ENCODE measurements at places on chromosomes 3 and 15.

DNA sequence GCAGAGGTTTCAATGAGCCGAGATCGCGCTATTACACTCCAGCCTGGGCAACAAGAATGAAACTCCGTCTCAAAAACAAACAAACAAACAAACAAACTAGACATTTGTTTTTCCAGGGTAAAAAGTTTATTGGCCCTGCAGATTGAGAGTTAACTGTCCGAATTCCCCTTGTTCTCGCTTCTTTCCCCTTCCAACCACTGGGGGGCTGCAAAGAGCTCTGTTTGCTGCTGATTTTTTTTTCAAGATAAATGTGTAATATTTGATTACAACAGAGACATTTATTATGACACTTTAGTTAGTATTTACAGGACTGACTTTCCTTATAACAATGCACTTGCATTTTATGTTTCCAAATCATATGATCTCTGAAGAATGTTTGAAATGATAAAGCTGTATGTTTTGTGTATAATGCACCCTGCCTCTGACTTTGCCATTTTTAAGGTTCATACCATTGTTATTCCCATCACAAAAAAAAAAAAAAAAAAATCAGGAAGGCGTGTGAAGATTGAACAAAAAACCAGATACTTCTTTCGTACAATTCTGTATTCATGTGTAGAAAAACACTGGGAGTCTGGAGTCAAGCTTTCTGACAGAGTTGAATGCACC, 2.8 kb downstream of the CLSTN2 start:
- H3K27ac ChIP-seq = no peak overlapping the region
- peak; percentile 81 for DNase-seq
- H3K4me3 ChIP-seq = no peak overlapping the region
- H3K4me1 ChIP-seq = peaks cover 27% of the 10 kb centered on the region
- no peaks in the 10 kb centered on the region for H3K36me3 ChIP-seq
- no peaks in the 10 kb centered on the region for H3K27me3 ChIP-seq

DNA sequence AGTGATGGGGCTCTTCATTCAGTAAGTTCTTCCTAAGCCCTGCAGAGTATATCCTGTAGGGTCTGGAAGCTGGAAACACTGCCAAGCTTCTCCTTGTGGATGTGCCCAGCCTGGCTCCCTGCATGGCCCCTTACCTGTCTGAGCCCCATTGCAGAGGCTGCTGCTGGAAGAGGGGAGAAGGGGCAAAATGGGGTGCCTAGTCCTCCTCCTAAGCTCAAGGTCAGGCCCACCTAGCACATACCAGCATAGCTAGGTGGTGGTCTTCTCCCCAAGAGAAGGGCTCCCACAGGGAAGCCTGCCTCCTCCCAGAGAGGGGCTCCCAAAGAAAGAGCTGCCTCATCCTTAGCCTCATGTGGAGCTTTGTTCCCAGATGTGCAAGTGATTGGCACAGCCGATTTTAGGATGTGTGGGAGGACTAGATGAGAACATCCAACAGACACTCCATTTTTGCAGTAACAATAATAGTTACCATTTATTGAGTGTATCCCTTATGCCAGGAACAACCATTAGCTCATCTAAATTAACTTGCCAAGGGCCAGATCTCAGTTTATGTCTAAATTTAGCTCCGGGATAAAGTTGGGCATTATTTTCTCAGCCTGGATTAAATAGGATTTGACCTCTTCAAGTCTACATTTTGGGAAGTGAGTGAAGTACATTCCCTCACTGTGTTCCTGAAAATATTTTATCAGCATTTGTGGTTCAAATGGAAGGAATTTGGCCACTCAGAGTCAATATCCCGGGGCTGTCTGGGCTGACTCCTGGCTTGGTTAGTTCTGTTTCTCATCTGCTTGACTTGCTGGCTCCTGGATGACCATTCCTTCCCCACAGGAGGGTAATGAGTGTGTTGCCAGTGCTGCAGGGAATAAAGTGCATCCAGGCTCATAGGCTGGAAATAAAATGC, 291.1 kb upstream of the ROPN1 start:
- H3K27me3 ChIP-seq = no peaks in the 10 kb centered on the region
- H3K36me3 ChIP-seq = no peaks in the 10 kb centered on the region
- peak overlapping the region; percentile 90 for H3K27ac ChIP-seq
- peak; percentile 88 for DNase-seq
- no peak overlapping the region for H3K4me3 ChIP-seq

- no peak for DNase-seq
- H3K4me3 ChIP-seq = no peak overlapping the region
- no peak overlapping the region for H3K27ac ChIP-seq
- H3K36me3 ChIP-seq = no peaks in the 10 kb centered on the region
- H3K4me1 ChIP-seq = no peaks in the 10 kb centered on the region
Measured at GRCh38 chr3:186124592-186124991, 15.7 kb upstream of the ETV5 start.

GRCh38 chr15:78394981-78395616, 42.9 kb upstream of the IREB2 start:
- peaks cover 11% of the 10 kb centered on the region for H3K4me1 ChIP-seq
- H3K36me3 ChIP-seq = no peaks in the 10 kb centered on the region
- DNase-seq = no peak
- H3K4me3 ChIP-seq = no peak overlapping the region
- no peak overlapping the region for H3K27ac ChIP-seq

GRCh38 chr15:100703671-100704070, 101.3 kb downstream of the ASB7 start:
- no peaks in the 10 kb centered on the region for H3K4me1 ChIP-seq
- no peak overlapping the region for H3K27ac ChIP-seq
- DNase-seq = no peak
- H3K27me3 ChIP-seq = no peaks in the 10 kb centered on the region

GRCh38 chr3:191238321-191238817, 39.3 kb downstream of the OSTN start:
- no peak for DNase-seq
- no peak overlapping the region for H3K27ac ChIP-seq
- no peaks in the 10 kb centered on the region for H3K36me3 ChIP-seq
- no peaks in the 10 kb centered on the region for H3K27me3 ChIP-seq
- H3K4me3 ChIP-seq = no peak overlapping the region

DNA sequence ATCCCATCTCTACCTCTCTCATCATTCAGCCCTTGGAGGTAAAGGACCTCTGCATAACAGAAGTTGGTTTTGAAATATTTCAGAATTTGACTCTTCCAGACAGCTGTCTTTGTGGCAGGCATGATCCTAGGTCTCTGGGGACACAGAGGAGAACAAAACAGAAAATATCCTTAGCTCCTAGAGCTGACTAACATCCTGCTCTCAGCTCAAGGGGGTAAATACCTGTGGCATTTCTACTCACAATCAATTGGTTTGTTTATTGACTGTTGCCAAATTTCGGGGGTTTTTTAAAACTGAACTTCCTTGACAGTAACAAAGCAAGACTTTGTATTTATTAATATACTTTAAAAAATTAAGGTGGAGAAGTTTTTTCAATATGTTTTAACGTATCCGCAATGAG, 78.8 kb downstream of the EOMES start:
- no peak overlapping the region for H3K4me3 ChIP-seq
- H3K36me3 ChIP-seq = no peaks in the 10 kb centered on the region
- H3K4me1 ChIP-seq = no peaks in the 10 kb centered on the region
- no peaks in the 10 kb centered on the region for H3K27me3 ChIP-seq
- no peak overlapping the region for H3K27ac ChIP-seq

DNA sequence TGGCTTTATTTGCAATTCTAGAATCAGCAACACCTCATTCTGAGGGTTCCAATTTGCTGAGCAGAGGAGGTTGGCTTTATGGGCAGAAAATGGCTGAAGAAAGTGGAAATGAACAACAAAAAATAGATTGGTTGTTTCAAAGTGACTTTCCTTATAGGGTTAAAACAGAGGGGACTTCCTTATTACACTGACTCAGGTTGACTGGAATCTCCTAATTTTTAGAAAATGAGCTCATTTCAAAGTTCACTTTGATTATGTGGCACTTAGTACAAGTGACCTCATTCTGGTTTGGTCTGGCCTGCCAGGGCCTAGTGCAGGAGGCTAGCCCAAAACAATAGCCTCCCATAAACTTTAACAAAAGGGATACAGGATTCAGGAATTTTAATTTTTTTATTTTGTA, 41.4 kb downstream of the NFKBIZ start:
- H3K27ac ChIP-seq = no peak overlapping the region
- DNase-seq = no peak
- H3K36me3 ChIP-seq = no peaks in the 10 kb centered on the region

DNA sequence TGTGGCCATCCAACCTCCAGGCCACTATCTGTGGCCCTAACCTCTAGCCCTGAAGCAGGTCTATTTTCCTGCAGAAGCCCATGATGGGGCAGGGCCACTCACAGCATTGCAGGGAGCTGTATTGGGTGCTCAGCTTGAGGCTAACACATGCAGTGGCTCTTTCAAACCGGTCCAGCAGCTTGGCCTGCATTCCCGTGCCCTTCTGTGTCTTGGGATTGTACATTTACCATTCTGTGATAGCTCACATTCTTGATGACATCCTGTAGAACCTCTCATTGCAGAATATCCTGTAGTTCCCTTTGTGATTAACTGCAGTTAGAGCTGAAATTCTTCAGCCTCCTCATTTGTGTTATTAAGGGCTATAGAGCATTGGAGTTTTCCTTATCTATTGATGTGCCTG, 60.8 kb upstream of the ANKRD34C start:
- H3K27me3 ChIP-seq = no peaks in the 10 kb centered on the region
- no peak for DNase-seq
- no peaks in the 10 kb centered on the region for H3K4me1 ChIP-seq
- H3K36me3 ChIP-seq = no peaks in the 10 kb centered on the region
- H3K27ac ChIP-seq = no peak overlapping the region

DNA sequence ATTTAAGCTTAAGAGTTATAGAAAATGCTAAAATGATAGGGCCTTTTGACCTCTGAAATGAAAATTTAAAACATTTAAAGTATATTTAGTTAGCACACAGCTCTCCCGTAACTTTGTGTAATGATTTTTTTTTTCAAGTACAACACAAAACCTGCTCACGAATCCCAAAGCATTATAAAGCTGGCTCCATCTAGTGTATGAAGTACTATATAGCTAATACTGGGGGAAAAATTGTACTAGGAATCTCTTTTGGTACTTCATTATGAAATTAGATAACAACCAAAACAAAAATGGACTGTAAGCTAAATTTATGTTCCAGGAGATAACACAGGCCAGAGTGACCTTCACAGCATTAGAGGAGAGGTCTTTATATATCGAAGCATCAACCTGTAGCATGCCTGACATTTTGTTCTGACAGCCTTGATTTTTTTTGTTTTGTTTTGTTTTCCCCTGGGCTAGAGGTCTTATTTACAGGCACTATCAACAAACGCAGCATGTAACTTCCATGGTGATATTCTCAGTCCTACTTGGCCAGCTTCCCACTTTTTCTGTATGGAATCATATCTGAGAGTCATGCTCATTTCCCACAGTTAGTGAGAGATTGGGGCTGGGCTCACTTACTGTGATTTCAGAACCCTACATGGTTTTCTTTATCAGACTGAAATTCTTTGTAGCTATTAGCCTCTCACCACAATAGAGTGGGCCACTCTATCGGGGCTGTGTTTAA, 116.3 kb downstream of the MITF start:
- H3K36me3 ChIP-seq = no peaks in the 10 kb centered on the region
- H3K27me3 ChIP-seq = no peaks in the 10 kb centered on the region
- H3K27ac ChIP-seq = peak overlapping the region; percentile 43
- DNase-seq = no peak
- H3K4me3 ChIP-seq = no peak overlapping the region

DNA sequence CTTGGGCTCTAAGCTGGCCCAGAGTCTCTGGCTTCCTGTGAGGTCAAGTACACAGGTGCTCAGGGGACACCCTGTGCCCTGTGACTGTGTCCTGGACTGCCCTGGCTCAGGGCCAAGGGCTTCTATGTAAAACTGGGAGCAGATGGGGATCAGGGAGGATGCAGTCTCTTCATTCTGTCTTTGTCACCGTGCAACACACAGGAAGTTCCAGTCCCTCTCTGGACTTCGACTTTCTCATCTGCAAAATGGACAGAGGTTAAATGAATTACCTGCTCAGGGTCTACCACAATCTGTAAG, 61.9 kb upstream of the TLE3 start:
- H3K27ac ChIP-seq = no peak overlapping the region
- peaks cover 48% of the 10 kb centered on the region for H3K4me1 ChIP-seq
- H3K27me3 ChIP-seq = no peaks in the 10 kb centered on the region
- DNase-seq = no peak

- H3K27me3 ChIP-seq = no peaks in the 10 kb centered on the region
- H3K4me1 ChIP-seq = peaks cover 17% of the 10 kb centered on the region
- DNase-seq = no peak
- H3K27ac ChIP-seq = no peak overlapping the region
- H3K36me3 ChIP-seq = no peaks in the 10 kb centered on the region
Measured at GRCh38 chr3:65888196-65888595, 150.5 kb downstream of the MAGI1 start.

DNA sequence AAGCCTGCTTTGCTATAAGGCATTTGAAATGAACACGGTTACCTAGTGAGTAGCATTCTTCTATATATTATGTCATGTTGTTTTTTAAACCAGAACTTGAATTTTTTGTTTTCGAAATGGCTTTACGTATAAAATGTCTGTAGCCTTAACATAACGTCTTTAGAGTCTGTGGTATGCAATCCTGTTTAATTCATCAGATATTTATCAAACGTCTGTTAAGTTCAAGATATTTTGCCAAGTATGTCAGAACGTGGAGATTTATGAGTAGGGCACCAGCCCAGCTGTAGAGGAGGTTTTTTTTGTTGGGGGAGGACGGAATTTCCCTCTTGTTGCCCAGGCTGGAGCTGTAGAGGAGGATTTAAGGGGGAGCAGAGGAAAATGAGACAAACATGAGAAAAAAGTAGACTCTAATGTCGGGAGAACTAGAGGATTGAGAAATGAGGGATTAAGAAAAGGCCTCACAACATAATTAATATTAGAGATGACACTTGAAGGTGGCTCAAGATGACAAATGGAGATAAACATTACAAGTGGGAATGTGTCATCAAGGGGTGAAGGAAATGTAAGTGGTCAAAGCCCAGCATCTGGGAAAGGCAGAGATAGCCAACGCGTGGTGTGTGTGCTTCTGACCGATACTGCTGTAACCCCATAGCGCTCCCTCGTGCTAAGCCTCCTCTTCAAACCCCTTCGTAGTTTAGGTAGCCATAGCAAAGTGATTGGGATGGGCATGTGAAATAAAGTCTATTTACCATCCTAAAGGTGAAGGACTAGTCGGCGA, 154.0 kb upstream of the GOLGA6L4 start:
- no peaks in the 10 kb centered on the region for H3K36me3 ChIP-seq
- no peak for DNase-seq
- no peak overlapping the region for H3K27ac ChIP-seq
- peaks cover 8% of the 10 kb centered on the region for H3K4me1 ChIP-seq
- H3K27me3 ChIP-seq = peaks cover 23% of the 10 kb centered on the region
- H3K4me3 ChIP-seq = no peak overlapping the region

GRCh38 chr3:163508206-163508605, 1570.1 kb downstream of the SI start:
- no peaks in the 10 kb centered on the region for H3K4me1 ChIP-seq
- no peaks in the 10 kb centered on the region for H3K36me3 ChIP-seq
- no peaks in the 10 kb centered on the region for H3K27me3 ChIP-seq
- no peak overlapping the region for H3K4me3 ChIP-seq

- no peaks in the 10 kb centered on the region for H3K27me3 ChIP-seq
- peaks cover 18% of the 10 kb centered on the region for H3K4me1 ChIP-seq
- H3K27ac ChIP-seq = no peak overlapping the region
Measured at GRCh38 chr15:48974882-48975281, 11.2 kb upstream of the SHC4 start.
